ENCODE measurements at places on chromosomes 6 and 20. TPM values are rescaled to one million over a fixed set of nuclear protein-coding genes. Genes with fewer than 3 reads are reported as not detected.

DNA sequence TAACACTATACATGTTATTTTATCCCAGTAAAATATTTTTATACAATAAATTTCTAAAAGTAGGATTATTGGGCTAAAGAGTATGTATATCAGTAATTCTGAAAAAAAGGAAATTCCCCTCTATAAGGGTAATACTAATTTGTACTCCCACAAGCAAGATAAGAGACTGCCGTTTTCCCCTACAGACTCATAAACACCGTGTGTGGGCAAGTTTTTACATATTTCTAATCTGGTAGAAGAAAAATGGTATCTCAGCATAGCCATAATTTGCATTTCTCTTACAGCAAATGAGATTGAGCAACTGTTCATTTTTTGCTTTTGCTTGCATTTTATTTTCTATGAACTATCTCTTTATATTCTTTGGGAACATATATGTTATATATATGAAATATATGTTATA lies 26.0 kb upstream of the MYMX start:
- no peak for DNase-seq

GRCh38 chr6:163529605-163530004 lies 115.1 kb downstream of the QKI start:
- no peak for DNase-seq

- no peak for DNase-seq
These were observed 9.2 kb downstream of the ECI2 start for GRCh38 chr6:4125933-4126864.

The SAMD3 gene
- total RNA-seq = 0.30 TPM
